ENCODE measurements at places on chromosomes 16 and 17. TPM values are rescaled to one million over a fixed set of nuclear protein-coding genes. Genes with fewer than 3 reads are reported as not detected.

The BEAN1 gene
- total RNA-seq: not detected

DNA sequence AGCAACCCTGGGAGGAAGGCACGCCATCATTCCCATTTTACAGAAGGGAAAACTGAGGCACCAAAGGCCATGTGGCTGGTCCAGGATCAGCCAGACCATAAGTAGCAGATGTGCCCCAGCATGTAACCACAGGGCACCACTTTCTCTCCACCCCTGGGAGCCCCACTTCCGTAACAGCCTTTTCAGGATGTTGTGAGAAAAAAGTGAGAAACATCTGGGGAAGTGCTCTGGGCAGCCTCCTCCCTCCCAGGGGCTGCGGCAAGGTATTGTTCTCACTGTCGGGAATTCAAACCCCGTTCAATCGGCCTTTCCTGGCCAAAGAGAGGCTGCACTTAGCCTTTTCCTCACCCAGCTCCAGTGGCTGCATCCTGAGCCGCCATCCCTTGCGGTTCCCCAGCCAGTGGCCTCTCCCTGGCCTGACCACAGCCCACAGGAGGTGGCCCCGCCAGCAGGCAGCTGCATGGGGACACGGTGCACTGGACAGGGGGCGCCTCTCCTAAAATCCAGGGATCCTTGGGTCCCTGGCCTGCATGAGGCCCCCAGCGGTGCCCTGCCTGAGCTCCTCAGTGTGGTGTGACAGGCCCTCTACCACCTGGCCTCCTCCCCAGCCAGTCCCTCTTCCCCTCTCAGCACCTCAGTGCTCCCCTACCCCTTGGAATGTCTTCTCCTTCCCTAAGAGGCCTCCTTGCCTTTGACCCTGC is 5.7 kb upstream of the CDH5 start:
- no peak for DNase-seq

DNA sequence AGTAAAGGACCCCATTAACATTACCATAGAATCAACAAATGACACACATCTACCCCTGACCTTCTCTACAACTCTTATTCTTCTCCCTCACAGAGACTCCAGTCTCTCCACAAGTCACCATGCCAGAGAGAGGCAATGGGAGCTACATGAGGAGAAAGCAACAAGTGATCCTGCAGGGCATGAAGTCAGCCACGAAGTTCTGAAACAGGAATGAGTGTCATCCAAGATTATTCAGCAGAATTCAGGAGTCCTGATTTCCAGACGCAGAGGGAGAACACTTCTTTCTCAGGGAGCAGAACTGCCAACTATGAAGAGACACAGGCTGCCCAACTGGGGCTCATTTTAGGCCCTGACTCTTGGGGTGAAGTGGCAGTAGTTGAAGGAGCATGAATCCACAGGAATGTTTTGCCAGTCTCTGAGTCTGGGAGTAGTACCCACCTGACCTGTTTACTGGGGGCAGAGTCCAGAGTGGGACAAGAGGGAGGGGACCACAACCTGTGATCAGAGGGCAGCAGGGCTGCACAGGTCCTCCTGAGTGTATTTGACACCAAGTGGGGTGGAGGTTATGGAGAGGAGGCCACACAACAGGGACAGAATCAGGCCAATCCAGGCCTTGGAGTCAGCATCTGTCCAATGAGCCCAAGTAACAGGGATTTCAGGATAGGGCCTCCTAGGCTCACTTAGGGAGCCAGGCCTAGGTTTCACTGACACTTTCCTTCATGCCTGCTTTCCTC is 2.4 kb upstream of the MTMR4 start:
- DNase-seq: no peak

The DBNDD1 gene
- total RNA-seq: 10.9 TPM

The PRKCB gene
- total RNA-seq: not detected

DNA sequence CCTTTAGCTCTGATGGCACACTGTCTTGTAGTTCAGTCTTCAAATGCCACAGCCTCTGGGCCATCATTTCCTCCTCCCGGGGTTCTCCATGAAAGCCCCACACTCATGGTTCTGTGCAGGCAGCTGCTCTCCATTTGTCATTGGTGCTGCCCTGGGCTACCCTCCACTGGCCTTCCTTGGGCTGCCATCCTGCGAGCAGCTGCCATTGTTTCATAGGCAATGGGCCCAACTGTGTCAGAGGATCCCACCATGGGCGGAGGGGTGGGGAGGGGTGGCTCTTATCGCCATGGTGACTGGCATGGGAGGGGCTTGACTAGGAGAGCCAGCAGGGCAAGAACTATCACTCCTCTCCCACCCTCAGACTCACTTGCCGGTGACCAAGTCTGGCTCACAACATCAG is 38.6 kb upstream of the BRD7 start:
- DNase-seq: no peak

GRCh38 chr17:7549401-7550055 is 670 bp downstream of the TNFSF12 start:
- DNase-seq: no peak

DNA sequence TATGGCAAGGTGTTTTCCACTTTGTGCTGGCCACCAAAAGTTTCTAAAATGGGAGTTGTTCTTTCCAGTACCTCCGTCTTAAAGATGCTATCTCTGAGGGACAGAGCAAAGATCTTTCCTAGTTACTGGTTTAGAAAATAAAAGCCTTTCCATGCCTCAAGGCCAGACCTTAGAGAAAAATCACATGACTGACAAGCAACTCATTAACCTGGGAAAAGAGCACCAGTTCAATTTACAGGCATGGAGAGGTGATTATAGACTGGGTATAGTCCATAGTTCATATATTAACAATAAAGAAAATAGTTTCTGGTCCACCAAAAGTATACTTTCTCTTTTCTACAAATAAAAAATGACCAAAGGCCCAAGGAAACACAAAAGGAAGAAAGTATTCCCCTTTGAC is 230.7 kb downstream of the TOX3 start:
- no peak for DNase-seq

The MFSD6L gene
- total RNA-seq: not detected

DNA sequence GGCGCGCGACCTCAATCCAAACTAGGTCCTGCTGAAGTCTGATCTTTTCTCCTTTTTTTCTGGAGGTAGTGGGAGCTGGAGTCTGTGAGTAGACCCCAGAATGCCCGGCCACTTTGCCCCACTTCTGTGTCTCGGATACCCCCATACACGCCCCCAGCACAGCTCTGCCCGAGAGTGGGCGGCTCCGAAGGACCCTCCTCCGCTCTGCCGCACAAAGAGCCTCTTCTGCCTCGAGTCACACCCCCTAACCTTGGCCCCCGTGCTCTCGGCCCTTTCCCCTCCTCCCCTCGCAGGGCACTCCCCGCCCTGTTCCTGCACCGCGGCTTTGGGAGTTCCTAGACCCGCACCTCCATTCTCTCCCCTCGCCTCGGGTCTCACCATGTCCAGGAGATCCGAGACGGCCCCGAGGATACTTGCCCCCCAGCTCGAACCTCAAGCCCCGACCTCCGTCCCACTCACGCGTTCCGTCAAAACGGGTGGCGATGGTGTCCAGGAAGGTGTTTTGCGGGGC is 476 bp downstream of the KCNH4 start:
- no peak for DNase-seq

DNA sequence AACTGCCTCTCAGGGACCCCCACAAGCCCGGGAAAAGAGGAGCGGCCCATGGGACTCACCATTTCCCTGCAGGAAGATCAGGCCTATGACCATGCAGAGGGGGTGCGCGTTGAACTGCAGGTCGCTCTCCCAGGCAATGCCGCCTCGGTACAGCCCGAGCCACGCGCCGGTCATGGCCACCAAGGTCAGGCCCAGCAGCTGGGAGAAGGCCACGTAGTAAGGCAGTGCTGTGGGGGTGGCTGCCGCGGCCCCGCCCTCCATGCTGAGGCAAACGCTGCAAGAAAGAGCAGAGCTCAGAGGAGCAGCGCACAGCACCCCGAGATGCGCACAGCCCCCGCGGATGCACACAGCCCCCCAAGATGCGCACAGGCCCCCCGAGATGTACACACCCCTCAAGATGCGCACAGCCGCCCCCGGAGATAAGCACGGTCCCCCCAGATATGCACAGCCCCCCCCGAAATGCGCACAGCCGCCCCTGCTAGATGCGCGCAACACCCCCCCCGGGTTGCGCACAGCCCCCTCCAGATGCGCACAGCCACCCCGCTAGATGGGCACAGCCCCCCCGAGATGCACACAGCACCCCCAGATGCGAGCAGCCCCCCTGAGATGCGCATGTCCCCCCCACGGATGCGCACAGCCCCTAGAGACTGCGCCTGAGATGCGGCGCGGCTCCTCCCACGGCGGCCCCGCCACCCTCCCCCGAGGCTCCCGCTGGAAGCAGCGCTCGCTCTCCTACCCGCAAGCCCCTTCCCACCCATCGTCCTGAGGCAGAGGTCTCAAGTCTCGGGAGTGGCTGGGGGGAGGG is 8.6 kb downstream of the CYB561 start:
- no peak for DNase-seq

GRCh38 chr16:87239545-87239944 is 77.6 kb downstream of the C16orf95 start:
- no peak for DNase-seq

DNA sequence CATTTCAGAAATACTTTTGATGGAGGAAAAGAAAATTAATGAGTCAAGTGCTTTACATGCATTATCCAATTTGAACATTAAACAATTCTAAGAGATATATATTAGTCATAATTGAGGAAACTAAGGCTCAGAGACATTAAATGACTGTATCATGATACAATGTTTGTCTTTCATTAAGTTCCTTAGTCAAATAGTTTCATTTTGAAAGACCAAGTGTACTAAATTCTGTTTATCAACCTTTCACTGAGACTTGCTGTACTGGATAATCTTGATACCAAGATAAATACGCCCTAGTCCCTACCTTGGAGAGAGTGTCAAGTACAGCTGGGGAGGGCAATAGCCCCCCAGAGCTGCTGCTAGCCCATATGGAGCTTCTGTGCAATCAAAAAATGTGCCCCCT is 24.2 kb downstream of the TOM1L2 start:
- DNase-seq: peak; percentile 12

DNA sequence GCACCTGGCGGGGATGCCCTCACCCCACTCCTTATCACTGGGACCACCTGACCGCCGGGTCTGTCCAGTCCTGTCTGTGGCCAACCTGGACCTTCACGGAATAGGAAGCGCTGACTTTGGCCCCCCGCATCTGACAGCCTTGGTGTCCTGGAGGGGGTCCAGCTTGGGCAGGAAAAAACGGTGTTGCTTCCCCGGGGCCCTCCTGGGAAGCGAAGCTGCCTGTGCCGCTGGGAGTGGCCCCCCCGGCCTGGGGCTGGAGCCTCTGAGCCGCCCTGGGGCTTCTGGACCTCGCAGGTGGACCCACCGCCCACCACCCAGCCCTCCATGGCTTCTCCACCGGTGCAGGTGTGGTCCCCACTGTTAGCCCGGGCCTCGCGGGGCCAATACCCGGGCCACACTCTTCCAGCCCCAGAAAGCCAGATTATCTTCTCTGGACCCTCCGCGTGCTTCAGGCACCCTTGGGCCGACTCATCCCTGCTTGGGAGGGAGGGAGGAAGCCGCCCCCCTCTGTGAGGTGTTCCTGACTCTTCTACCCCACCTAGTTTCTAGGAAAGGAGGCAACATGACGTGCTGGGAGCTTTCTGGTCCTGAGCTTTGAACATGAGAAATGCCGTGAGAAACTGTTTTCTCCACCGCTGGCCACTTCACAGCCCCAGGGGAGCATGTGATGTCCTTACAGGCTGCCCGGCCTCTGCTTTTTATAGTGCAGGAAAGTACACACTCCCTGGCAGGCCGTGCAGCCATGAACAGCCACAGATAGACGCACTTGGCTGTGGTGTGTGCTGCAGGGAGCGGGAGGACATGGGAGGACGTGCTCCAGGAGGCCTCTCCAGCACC is 1.1 kb downstream of the C1QTNF1 start:
- DNase-seq: peak; percentile 24

DNA sequence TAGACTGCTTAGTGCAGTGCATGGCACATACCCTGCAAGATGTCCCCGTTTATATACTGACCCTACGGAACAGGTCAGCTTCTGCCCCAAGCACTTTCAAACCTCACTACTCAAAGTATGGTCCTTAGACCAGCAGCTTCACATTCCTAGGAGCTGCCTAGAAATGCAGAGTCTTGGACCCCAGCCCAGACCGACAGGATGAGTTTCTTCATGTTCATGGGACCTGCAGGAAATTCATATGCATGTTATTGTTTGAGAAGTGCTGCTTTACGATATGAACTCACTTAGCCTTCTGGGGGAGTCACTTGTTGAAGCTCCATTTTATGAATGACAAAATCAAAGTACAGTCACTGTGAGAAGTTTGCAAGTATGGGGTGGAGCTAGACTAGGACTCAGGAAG is 82.6 kb downstream of the DYNLRB2 start:
- DNase-seq: peak; percentile 64

DNA sequence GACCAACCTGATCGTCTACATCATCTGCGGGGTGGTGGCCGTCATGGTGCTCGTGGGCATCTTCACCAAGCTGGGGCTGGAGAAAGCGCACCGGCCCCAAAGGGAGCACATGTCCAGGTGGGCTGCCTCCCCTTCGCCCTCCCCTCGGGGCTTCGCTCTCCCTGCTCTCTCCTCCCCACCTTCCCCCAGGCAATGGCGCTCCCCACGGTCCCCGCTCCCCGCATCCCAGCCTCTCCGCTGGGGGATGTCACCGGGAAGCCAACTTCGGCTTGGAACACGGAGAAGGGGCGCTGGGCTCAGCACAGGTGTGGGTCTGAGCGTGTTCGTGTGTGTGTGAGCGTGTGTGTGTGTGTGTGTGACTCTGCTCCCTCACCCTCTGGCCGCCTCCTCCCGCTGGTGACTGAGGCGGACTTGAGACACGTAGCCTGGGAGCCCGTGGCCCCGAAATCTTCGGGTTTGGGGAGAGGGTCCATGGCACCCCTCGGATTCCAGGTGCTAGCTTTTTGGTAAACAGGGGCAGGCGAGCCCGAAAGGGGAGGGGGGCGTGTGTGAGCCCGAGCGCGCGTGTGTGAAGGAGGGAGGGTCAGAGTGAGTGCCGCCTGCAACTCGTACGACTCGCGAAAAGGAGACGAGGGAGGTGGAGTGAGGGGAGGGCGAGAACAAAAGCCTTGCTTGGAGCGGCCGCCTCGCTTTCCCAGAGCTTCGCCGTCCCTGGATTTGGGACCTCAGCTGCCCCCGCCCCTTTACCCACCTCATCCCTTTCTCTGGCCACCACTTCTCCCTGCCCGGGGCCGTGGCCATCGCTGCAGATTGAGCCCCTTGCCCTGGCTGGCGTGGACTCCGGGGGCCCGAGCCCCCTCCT is 1.3 kb downstream of the SHISA9 start:
- DNase-seq: no peak

The TP53TG3D gene
- total RNA-seq: not detected

Data from M059J (cell line).